ENCODE measurements at places on chromosomes 12 and 14.

DNA sequence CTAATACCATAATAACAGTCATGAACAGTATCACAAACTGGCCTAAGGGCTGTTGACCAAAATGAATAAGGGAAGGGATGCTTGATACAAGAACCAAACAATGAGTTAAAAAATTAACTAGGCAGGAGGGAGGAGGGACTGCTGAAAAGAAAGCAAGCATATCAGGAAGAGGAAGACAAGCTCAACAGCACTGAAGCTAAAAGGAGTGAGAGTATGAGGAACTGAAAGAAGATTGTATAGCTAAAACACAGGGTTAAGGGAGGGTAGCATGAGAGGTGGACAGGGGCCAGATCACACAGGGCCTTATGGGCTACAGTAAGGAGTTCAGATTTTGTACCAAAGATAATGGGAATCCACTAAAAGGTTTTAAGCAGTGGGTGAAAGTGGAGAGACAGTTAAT is 34.1 kb downstream of the ITGA7 start:
- no peak for DNase-seq

DNA sequence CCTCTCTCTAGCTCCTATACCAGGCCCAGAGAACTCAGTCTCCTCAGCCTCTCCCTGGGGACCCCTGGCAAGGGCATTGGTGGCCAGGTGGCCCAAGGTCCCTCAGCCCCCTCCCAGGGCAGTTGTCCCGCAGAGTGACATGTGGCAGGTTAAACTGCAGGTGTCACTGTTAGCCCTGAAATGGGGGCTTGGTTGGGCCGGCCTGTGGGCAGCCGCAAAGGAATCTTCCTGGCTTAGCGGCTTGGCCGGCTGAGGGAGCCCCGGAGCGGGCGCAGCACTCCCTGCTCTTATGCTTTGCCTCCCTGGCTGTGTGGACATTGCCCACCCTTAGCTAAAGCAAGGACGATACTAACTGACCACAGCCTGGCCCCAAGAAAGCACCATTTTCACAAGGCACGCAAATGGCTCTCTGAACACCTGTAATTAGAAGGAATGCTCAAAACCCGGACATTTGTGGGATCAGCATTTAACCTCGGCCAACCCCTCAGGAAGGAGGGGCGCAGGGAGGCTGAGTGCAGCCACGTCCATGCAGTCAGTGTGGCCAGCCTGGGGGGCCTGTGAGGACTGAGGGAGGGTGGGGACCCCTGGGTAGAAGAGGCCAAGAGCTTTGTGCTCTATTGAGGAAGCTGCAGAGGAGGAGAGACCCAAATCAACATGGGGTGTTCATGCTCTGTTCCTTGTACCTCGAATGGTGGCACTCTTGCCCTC is 82.2 kb downstream of the PAPOLA start:
- no peak for DNase-seq

DNA sequence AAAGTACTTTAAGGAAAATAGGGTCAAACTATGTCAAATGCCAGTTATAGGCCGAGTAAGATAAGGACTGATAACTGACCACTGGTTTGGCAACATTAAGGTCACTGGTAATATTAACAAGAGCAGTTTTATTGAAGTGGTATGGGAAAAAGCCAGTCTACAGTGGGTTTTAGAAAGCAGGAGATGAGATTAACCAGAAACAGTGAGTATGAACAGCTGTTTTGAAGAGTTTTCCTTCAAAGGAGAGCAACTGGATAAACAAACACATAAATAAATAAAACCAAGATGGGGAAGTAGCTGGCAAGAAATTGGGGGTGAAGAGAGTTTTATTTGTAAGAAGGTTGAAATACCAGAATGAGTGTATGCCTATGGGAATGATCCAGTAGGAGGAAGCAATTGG is 30.3 kb downstream of the KITLG start:
- no peak for DNase-seq

DNA sequence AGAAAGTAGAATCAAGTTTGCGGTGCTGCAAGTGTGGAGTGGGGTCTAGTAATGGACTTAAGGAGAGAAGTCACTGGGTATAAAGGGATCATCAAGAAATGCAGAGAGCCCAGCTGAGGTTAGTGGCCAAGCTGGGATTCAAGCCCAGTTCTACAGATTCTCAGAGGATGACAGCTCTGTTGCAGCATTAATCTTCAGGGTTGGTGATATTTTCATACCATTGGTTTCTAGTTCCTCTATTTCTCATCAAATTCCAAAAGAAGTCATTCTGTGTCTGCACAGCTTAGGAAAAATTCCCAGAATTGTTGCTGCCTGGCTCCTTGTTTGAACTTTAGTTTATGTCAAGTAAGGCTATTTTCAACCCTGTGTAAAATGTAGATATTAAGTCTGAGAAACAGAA is 169.5 kb upstream of the NTF3 start:
- DNase-seq: no peak

GRCh38 chr14:102316338-102316742 is 3.2 kb upstream of the ZNF839 start:
- no peak for DNase-seq

DNA sequence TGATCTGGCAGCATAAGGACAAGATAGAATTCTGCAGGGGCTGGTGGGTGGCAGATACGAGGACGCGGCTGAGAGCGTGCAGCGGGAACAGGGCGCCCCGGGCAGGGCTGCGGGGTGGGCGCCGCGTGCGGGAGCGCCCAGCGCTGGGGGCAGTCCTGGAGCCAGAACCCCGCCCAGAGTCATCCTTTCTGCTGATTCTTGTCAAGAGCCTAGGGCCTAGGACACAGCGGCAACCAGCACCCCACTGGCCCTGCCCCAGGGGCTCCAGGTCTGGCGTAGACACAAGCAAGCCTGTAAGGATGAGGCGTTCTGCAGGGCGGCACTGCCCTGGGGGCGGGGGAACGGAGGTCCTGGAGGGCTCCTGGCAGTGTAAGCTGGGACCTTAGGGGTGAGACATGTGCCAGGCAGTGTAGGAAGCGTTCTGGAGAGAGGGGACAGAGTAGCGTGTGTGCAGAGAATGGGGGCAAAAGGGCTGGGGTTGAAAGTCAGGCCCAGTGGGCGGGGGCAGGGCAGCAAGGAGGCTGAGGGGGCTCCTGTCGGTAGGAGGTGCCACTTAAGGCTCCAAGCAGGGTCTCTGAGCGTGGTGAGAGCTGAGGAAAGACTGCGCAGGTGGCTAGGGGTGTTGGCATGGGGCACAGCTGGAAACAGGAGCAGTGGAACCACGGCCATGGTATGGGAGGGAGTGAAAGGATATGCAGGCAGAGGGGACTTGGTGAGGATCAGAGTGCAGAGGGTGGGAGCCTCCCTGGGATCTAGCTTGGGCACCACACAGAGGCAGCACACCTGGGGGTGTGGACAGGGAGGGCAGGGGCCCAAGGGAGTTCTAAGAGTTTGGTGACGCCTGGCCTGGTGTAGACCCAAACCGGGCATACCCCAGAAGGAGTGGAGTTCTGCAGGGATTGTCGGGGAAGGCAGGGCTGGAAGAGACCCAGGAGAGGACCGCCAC is 845 bp upstream of the AHNAK2 start:
- DNase-seq: no peak

- DNase-seq: no peak
Measured at GRCh38 chr12:46402451-46402850, 29.9 kb upstream of the SLC38A2 start.

GRCh38 chr12:19110221-19110940 is 19.2 kb upstream of the PLEKHA5 start:
- no peak for DNase-seq

DNA sequence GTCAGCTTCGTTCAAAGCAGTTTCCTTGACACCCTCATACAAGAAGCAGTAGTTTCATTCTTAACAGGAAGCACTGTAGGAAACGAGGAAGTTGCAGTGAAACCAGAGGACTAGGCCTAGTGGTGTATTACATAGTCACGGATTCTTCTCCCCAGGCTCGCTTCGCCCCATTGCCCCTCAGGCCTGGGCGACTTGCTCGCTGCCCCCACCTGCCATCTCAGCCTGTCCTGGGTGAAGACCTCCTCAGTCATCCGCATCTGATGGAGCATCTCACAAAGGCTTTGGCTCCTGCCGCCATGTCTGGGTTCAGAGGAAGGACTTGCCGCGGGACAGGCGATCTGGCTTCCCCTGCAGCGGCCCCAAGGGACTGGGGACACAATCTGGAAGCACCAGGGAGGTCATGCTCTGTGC is 93.5 kb downstream of the LMNTD1 start:
- DNase-seq: no peak

DNA sequence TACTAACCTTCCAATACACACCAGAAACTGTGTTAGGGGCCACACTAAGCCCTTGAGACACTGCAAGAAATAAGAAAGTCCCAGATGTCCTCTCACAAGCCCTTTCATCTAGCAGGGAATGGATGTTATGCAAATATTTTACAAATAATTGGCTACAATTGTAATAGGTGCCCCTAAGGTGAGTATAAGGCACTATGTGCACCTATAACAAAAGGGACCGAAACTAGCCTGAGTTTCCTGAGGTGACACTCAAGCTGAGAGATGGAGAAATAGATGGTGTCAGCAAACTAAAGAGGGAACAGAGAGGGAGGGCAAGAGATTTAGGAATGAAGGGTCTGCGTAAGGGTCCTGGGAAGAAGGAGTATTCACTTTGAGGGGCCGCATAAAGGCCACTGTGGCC is 212.6 kb downstream of the TTC8 start:
- no peak for DNase-seq

GRCh38 chr12:68345763-68346162 is 13.6 kb upstream of the MDM1 start:
- no peak for DNase-seq

DNA sequence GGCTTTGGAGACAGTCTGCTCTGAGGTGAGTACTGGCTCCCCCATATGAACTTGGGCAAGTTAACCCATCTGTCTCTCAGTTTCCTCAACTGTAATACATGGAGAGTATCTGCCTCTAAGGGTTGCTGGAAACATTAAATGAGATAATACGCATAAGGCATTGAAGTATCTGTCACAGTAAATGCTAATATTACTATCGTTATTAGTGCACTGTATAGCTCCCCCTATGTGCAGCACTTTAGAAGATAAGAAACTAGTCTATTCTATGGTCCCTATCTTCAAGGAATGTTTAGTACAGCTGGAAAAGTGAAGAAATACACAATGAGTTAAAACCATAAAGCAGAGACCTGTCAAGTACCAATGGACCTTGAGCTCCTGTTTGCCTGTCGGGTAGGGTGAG is 51.7 kb upstream of the CFL2 start:
- no peak for DNase-seq

DNA sequence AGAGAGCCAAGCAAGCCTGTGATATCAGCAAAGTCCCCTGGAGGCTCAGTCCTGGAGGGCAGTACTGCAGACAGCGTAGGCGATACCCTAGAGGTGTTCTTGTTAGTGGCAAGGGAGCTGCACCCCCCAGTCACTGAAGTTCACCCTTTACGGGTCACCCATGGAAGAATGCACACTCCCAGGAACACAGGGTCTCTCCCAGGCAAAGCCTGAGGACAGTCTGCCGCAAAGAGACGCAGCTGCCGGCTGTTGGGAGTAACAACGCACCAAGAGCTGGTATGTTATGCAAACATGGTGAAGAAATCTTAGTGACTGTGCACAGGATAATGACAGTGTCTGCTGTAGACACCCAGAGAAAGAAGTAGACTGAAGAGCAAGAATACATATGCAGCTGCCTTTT is 43.5 kb upstream of the NOS1 start:
- no peak for DNase-seq

GRCh38 chr14:19771895-19772430 is 1.3 kb upstream of the OR4M1 start:
- no peak for DNase-seq

DNA sequence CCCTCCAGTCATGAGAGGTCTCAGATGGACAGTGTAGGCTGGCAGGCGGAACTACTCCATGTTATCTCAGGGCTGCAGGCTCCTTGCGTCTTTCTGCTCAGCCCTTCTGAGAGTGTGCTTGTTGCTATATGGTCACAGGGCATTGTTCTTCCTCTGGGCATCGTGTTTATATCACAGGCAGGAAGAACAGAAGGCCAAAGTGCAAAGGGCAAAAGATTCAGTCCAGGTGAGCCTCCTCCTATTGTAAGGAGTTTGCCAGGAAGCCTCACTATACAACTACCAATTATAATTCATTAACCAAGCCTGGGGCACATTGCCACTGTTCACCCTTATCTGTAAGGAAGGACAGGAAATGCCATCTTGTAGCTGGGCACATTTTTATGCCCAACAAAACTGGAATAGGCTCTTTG is 195.5 kb upstream of the KITLG start:
- no peak for DNase-seq

- no peak for DNase-seq
Measured at GRCh38 chr14:59038746-59039145, 149.7 kb upstream of the DAAM1 start.

DNA sequence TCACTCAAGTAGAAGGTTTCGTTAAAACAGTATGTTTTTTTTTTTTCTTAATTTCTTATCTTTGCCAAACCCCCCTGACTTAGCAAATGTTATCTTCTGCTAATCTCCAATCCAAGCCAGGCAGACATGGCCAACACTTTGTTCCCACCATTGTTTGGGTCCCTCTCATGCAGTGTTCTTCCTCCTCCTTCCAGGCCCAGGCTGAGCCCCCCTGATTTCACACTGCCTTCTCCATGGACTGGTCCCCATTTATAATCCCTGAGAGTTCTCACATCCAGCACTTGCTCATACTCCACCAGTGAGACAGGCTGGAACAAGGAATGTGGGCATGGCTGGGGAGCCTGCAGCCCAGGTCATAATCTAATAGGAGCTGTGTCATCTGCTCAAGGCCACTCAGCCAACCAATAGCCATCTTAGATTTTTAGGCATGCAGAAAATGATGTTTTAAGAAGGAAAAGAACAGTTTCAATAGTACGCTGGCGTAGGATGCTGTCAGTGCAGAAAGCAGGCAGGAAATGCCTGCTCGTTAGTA is 238.4 kb upstream of the CCDC196 start:
- no peak for DNase-seq

GRCh38 chr12:47032644-47033043 is 46.8 kb upstream of the PCED1B start:
- DNase-seq: peak; percentile 27

- DNase-seq: peak; percentile 9
Measured at GRCh38 chr14:35161231-35161630, 38.9 kb downstream of the PRORP start.

DNA sequence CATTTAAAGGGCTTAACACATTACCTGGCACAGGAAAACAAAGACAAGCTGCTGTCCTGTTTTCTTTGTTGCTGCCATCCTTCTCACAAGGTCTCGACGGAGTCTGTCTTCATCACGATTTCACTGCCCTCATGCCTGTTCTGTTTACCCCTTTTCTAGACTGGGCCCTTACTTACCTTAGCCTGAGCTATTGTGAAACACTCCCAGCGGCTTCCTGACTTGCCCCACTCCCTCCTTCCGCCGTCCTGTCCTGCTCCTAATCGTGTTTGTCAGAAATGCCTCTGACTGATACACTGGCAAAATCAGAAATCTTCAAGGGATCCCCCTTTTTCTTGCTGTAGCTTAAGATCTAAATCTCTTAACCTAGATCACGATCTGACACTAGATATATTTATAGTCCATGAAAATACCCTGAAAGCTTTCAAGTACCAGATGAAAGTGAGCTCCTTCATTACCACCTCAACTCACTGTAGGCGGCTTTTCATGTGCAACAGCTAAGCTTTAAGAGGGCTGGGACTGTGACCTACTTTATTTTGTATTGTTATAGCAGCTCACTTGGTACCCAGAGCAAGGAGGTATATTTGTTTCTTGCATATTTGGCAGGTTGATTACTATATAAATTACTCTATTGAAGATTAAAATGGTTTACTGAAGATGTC is 32.1 kb downstream of the TECPR2 start:
- DNase-seq: no peak
